ENCODE measurements at places on chromosomes 7 and 10.
A peak's percentile ranks its signal among the peaks of the same experiment; 100 is the strongest.

DNA sequence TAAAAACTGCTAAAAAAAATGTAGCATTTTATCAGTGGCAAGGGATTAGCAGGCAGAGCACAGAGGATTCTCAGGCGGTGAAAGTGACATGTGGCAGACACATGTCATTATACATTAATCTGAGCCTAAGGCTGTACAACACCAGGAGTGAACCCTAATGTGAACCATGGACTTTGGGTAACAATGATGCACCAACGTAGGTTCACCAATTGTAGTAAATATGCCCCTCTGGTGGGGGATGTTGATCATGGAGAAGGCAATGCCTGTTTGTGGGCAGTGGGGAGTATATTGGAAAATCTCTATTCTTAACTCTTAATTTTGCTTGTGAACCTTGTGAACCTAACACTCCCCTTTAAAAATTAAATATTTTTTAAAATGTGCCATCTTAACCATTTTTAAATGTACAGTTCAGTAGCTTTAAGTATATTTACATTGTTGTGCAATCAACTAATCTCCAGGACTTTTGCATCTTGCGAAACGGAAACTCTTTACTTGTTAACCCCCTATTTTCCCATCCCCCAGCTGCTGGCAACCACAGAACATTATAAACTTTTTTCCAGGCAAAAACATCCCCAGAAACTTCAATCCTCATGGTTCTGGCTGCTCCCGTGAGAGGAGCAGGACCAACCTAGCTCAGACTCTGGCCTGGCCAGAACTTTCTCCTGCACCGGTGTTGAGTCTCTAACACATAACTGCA lies 29.9 kb downstream of the LRRC20 start:
- DNase-seq: no peak

GRCh38 chr10:71278691-71279588 lies 40.1 kb upstream of the SLC29A3 start:
- no peak for DNase-seq

- no peak for DNase-seq
These were observed 7.3 kb downstream of the OCM2 start for GRCh38 chr7:97982647-97983046.

DNA sequence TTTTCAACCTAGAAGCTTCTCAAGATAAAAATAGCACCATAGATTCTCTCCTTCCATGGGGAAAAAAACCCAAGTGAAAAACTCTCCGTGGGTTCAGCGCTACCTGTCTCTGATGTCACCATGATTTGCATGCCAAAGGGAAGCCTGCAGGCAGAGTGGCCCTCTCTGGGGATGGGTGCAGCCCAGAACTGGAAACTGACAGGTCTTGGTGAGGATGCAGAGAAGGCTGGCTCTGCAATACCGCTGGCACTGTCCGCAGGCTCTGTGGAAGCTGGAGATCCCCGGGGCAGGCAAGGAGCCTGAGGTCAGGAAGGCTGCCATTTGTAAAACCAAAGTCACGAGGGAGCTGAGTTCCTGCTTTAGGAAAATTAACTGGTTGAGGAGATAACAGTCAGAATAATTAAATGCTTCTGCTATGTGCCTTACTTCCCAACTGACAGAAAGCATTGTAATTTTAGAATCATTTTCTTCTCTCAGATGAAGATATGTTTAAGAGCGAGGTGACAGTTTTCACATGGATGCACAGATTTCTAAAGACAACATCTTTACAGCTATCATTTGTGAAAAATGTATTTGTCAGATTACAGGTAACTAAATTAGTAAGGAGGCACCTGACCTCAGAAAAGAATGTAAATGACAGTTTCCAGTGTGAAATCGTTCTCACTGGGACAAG lies 731.5 kb upstream of the FZD8 start:
- no peak for DNase-seq

- no peak for DNase-seq
These were observed 82.9 kb downstream of the KIAA1549 start for GRCh38 chr7:138898255-138898654.

- DNase-seq: no peak
These were observed 65.9 kb upstream of the ATP6V0A4 start for GRCh38 chr7:138863931-138864330.

- DNase-seq: no peak
These were observed 9.1 kb downstream of the C10orf90 start for GRCh38 chr10:126661356-126661755.

GRCh38 chr10:92688573-92688926 lies 1.2 kb upstream of the HHEX start:
- no peak for DNase-seq

- no peak for DNase-seq
These were observed 147.5 kb downstream of the PTN start for GRCh38 chr7:137195996-137196395.

GRCh38 chr7:82255706-82256105 lies 187.9 kb downstream of the CACNA2D1 start:
- DNase-seq: no peak

GRCh38 chr10:79391231-79392019 lies 44.2 kb downstream of the PPIF start:
- DNase-seq: no peak

DNA sequence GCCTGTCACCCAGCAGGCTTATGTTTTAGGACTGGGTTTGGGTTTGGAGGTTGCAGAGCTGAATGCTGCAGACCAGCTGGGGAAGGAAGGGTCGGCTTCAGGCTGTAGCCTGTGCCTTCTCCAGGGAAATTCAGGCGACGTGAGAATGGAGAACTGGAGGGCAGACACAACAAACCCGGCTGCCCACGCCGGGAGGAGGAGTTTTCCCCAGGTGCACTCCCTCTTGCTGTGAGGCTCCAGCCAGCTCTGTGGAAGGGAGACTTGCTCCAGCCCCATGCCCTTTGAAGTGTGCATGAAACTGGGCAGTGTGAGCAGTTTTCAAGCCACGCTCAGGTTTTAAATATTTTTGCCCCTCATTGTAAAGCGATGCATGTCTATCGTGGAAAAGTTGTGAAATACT lies 279.1 kb downstream of the CCSER2 start:
- no peak for DNase-seq

GRCh38 chr7:46253520-46253919 lies 332.4 kb upstream of the IGFBP3 start:
- DNase-seq: no peak

GRCh38 chr10:93198401-93199131 lies 124.9 kb downstream of the CYP26A1 start:
- DNase-seq: no peak

GRCh38 chr10:71840177-71840957 lies 10.7 kb downstream of the PSAP start:
- no peak for DNase-seq

DNA sequence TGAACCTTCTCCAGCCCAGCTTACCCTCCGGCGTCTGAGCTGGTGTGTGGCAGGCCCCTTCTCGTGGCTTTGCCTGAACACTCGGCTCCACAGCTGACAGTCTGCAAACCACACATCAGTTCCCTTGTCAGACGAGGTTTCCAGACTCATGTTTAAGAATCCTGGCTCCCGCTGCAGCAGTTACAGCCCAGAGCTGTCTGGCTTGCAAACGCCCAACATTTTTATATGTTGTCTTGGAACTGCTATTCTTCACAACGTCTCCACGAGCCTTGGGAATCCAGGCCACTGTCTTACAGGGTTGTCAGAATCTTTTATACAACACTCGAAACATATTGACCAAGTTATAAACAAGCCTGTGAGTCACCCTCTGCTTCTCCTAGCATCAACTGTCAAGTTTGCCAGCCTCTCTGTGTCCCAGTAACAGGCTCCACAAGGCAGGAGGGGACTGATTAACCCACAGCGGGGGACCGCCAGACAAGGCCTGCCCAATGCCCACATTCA lies 68.1 kb downstream of the TNS3 start:
- DNase-seq: no peak

DNA sequence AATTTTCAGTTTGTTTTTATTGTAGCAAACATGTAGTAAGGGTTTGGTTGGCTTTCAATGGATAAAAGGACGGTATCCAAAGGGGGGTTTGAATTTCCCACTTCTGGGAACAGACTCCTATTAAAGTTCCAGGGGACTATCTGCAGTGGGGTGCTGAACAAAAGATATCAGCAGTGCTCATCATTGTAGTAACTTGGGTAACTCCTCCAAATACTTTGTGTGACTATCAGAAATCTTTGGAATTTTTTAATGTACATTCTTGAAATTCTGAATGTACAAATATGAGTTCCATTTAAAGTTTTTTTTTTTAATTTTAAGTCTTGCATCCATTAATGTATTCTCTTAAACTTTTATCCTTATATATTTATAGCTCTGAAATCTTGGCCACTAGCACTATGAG lies 42.1 kb downstream of the CYP51A1 start:
- no peak for DNase-seq

GRCh38 chr10:119183664-119184412 lies 5.2 kb upstream of the PRDX3 start:
- DNase-seq: no peak

DNA sequence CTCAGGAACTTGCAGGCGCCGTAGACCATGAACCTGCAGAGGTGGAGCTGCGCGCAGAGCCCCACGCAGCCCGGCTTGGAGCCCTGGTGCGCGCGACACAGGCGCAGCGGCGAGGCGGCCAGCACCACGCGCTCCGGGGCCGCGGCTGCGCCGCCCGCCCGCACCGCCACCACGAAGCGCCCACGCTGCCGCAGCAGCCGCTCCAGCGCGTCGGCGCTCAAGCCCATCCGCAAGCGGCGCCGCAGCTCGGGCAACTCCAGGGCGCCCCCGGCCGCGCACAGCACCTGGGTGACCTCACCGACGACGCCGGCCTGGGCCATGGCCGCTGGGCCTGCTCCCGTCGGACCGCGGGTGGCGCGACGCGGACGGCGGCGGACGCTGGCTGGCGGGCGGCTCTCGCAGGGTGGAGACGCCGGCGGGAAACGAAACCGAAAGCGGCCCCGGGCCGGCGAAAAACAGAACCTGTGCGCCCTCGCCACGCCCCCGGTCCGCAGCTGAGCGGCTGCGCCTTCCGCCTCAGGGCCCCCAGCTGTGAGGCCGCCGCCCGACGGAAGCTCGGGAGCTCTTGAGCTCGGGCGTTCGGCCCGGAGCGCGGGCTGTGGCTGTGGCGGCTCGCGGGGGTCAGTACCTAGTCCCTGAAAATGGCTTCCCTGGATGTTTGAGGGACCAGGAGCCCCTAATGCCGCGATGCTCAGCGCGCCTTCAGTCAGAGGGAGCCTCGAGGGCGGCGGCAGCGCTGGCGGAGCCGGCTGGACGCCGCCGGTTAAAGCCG lies at the start of gene PARP12:
TSS of gene PARP12 (minus strand) at position 424 of the 772 bp plus-strand sequence. CDS start at position 320, 104 bp downstream.
- DNase-seq: peak; percentile 60

GRCh38 chr7:27112955-27113949 lies 10.8 kb upstream of the HOXA2 start:
- DNase-seq: no peak

- no peak for DNase-seq
These were observed 8.1 kb downstream of the GDF2 start for GRCh38 chr10:47330366-47330765.

DNA sequence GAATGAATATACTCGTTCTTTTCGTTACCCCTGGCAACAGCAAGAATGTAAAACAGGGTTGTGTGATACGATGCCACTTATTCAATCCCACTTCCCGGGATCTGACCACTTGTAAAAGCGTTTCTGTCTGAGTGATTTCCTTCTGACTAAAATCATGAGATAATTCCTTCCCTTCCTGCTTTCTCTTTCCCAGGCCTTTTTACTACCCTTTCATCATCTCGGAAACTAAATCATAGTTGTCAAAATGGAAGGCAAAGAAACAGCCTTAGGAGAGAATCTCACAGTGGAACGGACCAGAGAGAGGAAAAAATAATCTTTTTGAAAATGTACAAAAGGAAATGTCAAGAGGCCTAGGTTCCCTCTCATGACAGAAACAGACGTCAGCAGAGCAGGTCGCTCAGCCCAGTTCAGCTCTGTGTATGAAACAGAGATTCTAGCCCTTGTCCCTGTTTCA lies 29.8 kb downstream of the DIP2C start:
- no peak for DNase-seq

DNA sequence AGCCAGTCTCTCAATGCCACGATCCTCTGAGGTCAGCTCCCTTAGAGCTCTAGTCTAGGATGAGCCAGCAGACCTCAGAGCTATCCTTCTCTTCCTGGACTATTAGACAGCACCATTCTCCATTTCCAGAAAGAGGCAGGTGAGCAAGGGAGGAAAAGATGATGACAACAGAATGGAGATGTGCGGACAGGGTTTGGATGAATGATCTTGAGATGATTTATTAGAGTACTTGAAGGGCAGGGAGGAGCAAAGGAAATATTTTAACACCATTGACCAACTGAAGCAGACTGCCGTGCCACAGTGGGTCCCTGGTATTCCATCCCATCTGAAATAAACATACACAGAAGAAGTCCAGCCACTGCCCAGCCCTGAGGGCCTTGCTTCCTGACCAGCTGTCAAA lies 94.3 kb downstream of the CFAP58 start:
- no peak for DNase-seq

GRCh38 chr7:142774826-142775225 lies 4.1 kb downstream of the PRSS2 start:
- no peak for DNase-seq

- no peak for DNase-seq
These were observed 4.4 kb upstream of the TBL2 start for GRCh38 chr7:73582664-73583202.

- DNase-seq: no peak
These were observed 27.1 kb downstream of the KLF6 start for GRCh38 chr10:3757638-3758490.

- DNase-seq: no peak
These were observed 190.1 kb downstream of the LRRTM3 start for GRCh38 chr10:67115972-67116371.

DNA sequence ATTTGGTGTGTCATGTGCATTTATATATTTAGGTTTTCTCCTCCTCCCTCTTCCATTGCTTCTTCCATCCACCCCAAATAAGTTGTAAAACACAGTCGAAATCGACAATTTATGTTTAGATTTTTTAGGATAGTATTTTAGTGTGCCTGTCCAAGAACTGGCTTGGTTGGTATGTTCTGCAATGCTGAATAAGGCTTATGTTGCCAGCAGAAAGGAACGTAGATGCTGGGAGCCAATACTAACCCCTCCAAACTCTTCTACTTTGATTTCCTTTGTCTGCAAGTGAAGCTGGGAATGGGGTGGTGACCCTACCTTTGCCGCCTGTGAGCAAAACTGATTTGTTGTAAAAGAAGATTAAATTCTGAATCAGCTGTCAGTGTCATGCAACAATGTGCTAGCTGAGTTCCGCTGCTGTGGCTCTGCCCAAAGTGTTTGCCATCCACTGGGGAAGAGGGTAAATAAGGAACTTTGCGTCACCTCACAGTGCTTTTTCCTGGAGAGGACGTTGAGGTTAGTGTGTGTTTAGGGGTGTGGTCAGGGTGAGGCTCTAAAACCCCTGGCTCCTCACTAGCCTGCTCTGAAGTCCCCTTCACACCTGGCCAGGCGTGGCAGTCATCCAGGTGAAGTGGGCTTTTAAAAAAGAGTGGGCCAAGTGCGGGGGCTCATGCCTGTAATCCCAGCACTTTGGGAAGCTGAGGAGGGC lies 44.4 kb downstream of the TACC2 start:
- DNase-seq: no peak

DNA sequence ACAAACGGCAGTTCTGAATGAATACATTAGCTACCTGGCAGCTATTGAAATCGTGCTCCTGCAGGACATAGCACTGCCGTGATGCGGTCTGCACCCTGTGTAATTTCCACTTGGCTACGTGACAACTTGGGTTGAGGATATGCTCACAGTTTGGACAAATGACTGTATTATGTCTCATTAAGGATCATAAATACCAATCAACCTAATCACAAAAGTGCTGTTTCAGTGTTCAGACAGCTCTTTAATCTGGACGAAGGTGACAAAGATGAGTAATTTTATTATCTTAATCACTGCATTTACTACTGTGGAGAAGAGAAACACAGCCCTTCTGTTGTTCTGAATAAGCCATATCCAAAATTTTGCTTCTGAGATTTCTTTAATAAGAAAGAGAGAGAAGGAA lies 210.8 kb upstream of the PFKP start:
- no peak for DNase-seq

All from activated naive CD8-positive, alpha-beta T cell treated with anti-CD3 and anti-CD28 coated beads, Interleukin-2, amount 50 U/mL, for 16 hours (primary cell).